ENCODE measurements at places on chromosomes 16 and 17.

GRCh38 chr17:62630365-62631085, 3.1 kb downstream of the MRC2 start:
- DNase-seq, result no peak

GRCh38 chr17:879546-880442, 97.6 kb downstream of the MRM3 start:
- DNase-seq, result peak; percentile 51

DNA sequence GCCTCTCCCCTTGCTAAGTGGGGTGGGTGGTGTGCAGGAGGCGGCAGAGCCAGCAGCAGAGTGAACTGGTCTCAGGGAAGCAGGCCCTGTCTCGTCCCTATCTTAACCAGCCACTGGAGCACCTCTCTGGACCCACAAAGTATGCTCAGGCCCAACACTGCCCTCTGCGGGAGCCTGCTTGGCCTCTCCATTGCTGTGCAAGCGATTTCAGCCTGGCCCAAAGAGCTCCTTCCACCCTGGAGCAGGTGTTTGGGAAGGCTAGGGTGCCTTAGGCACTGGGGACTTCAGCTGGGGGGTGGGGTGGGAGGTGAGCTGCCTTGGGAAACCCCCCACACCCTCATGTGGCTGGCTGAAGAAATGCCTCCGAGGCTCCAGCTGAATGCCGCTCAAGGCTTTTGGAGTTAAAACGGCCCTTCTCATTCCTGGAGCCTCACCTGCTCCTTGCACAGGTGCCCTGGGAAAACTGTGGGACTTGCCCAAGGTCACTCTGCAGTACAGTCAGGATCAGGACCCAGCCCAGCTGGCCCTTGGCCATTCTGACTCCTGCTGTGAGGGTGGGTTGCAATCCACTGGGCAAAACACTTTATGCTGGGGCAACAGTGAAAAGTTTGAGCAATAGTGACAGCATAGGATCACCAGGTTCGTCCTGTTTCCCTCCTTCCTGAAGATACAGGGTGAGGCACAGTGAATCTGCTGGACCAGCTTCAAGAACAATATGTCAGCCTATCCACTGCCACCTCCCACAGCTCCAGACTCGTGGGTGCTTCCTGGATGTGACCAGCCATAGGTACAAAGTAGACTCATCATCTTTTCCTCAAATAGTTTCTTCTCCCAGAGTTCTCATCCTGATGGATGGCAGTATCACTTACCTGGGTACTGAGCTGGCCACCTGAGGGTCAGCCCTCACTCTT, 5.9 kb upstream of the UBE2O start:
- no peak for DNase-seq

DNA sequence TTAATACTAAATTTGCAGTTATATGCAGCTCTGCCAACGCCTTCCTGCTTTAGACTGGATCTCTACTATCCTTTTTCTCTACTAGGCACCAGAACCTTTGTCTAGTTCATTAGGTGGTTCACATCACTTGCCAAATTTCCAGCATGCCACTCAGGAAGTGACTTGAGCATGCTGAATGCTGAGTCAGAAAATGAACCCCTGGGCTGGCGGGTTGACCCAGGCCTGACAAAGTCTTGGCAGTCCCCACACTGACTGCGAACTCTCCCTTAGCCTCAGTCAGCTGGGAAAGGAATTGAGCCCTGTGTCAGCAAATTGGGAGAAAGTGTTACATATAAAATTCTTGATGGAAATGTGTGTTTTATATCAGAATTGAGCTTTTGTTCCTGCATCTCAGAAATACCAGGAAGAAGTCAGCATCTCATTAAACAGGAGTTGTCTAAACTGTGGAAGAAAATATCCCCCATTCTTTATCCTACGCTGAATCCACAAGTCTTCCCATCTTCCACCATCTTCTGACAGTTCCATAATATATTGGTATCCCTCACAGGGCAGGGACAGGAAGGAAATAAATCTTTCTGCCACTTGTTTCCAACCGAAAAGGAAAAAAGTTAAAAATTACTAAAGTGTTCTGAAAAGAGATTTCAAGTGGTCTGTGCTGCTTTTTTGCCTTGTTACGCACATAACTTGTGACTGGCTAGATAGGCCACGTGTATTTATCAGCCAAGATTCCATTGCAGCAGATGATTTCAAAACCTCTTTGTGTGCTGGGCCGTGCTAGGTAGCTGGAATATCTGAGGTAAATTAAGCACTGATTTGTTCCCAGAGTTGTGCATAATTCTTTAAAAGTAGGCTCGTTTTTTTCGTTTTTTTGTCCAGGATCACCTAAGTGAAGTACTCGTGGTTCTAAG, 16.7 kb upstream of the SLC12A3 start:
- no peak for DNase-seq

DNA sequence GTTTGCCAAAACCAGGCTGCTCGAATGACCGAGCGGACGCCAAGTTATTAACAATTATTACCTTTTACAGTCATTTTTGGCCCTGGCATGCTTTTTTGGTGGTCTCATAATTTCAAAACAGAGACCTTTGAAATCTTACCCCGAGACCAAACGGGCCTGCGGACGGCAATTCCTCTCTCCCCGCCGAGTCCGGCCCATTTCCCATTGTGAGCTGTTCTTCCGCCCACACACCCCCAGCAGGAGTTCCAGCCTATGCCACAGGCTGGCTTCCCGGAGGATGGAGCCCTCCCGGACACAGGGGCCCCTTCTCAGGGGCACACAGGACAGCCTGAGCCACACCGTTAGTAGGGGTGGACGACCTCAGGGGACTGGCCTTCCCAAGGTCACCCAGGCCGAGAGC, 130.7 kb downstream of the C16orf95 start:
- DNase-seq, result no peak

- no peak for DNase-seq
Measured at GRCh38 chr16:19014461-19014860, 30.7 kb downstream of the TMC7 start.

- no peak for DNase-seq
Measured at GRCh38 chr16:51892293-51893007, 654.5 kb downstream of the TOX3 start.

DNA sequence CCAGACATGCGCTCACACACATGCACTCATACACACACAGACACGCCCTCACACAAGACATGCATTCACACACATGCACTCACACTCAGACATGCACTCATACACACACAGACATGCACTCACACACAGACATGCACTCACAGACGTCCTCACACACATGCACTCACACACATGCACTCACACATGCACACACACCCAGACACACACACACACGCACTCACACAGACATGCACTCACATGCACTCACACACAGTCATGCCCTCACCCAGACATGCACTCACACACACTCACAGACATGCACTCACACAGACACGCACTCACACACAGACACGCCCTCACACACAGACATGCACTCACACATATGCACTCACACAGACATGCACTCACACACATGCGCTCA, 2.1 kb upstream of the ZNF469 start:
- DNase-seq, result no peak

DNA sequence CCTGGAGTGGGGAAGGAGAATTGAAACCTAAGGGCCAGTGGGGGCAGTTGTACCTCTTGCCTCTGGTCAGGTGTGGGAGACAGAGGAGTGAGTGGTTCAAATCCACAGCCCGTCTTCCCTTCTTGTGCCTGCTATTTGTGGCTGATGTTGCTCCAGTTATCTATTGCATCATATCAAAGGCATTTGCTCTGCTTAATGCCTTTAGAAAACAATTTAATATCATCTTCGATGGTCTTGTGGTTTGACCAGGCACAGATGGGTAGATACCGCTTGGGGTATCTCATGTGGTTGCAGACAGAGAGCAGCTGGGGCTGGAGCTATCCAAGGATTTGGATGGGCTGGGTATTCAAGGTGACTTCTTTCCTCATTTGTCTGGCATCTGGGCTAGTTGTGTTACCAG, 376.1 kb upstream of the RBFOX1 start:
- DNase-seq, result no peak

- DNase-seq, result no peak
Measured at GRCh38 chr16:83475108-83475507, 332.7 kb upstream of the HSBP1 start.

GRCh38 chr16:87447323-87447722, 45.5 kb downstream of the ZCCHC14 start:
- DNase-seq, result no peak

DNA sequence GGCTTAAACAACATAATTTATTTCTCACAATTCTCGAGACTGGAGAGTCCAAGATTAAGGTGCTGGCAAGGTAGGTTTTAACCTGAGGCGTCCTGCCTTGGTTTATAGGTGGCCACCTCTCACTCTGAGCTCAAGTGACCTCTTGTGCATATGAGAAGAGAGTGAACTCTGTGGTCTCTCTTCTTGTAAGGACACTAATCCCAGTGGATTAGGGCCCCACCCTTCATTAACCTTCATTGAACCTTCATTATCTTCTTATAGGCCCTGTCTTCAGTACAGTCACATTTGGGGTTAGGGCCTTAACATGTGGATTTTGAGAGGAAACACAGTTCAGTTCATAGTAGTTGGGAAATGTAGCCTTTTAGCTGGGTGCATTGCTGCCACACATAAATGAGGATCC, 57.1 kb downstream of the MAP2K4 start:
- no peak for DNase-seq

DNA sequence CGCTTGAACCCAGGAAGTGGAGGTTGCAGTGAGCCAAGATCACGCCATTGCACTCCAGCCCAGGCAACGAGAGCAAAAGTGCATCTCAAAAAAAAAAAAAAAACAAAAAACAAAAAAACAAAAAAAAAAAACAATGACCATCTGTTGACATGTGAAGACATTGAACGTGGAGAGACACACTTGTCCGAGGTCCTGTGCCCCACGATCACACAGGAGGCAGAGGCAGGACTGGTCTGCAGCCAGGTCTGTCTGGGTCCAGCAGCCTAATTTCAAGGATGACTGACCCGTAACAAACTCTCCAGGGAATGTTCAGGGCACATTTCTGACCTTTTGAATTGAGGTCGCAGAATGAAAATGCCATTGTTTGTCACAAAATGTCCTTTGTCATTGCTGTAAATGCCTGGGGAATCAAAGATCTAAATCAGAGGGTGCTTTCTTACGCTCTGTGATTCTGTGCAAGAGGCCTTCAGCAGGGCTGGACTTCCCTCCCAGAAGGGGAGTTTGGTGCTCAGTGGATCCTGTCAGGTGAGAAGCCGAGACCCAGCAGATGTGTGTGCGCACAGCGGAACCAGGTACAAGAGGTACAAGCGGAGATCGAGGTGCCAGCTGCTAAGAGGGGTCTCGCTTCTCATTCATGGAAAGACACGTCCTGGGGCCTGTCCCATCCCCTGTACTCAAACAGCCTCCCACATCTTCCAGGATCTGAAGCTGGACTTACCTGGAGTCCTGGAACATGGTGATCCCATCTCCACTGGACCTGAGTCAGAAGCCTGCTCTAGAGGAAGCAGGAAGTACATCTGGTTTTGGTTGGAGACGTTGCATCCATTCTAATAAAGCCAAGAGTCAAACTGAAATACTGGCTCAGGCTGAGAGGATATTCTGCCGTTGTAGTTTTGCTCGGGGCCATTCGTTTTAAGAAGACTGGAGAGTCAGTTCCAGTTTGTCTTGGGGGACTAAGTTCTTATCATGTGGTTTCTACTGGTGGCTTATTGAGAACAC, 95.8 kb downstream of the IRF8 start:
- DNase-seq, result no peak

GRCh38 chr17:33142705-33143299, 150.3 kb downstream of the ASIC2 start:
- no peak for DNase-seq

DNA sequence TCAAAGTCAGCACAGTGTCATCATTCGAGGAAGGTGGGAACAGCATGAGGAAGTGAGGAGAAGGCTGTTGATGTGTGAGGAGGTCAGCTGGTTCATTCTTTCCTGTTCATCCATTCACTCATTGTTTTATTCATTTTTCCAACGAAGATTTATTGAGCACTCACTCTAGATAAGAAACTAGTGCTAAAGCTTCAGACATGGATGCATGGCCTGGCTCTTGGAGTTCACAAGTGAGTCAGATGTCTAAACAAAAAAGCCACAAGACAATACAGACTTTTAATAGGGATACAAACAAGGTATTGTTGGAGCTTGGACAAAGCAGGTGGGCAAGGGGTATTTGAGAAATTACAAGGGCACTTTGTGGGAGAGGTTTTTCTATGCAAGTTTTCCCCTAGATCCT, 31.3 kb upstream of the MPHOSPH6 start:
- no peak for DNase-seq

DNA sequence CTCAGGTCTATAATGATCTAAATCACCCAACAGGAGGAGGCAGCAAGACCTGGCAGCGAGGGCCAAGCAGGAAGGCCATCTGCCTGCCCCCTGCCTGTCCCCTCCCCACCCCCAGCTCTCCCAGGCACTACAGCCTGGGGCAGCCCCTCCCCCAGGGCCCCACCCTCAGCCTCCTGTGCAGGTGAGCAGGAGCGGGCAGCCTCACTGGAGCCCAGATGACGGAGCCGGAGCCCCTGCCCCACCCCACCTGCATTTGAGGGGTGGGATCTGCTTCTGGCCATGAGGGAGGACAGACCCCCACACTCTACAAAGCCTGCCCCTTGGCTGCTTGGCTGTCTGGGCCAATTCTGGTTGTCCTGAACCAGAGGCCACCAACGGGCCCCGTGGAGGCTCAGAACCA, 12.4 kb upstream of the BAHCC1 start:
- DNase-seq, result no peak

- no peak for DNase-seq
Measured at GRCh38 chr17:82678265-82678891, 20.1 kb downstream of the RAB40B start.

DNA sequence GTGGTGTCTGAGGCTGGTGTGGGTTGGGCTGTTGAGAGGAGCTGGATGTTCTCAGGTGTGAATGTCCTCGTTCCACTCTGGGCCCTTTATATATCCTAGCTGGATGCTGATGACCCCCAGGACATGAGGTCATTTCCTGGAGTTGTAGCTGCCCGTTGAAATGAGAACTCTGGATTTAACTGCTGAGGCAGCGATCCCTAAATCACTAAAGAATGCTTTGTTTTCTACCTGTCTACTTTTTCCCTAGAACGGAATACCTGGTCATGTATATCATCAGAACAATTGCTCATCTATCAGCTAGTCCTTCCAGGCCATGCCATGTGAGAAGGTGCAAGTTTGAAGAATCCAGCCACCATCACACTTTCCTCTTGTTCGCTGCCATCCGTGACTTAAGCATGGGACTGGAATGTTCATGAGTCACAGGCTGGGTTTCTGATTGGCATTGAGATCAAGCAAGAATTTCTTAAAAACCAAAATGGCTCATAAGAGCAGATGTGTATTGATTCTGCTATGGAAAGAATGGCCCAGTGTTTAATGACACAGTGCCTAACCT, at the start of gene KRTAP2-3:
Gene KRTAP2-3 (minus strand): TSS at position 63 of the 553 bp plus-strand sequence. CDS start 64 bp downstream, outside the sequence.
- no peak for DNase-seq

GRCh38 chr17:73247726-73248125, 14.0 kb downstream of the CPSF4L start:
- no peak for DNase-seq
